ENCODE measurements at places on chromosomes 3 and 15.

- H3K4me1 ChIP-seq: peaks cover 4% of the 10 kb centered on the region
- DNase-seq: no peak
- H3K36me3 ChIP-seq: no peaks in the 10 kb centered on the region
- H3K4me3 ChIP-seq: no peak overlapping the region
Observed at GRCh38 chr3:166283840-166284239, 446.6 kb upstream of the BCHE start.

DNA sequence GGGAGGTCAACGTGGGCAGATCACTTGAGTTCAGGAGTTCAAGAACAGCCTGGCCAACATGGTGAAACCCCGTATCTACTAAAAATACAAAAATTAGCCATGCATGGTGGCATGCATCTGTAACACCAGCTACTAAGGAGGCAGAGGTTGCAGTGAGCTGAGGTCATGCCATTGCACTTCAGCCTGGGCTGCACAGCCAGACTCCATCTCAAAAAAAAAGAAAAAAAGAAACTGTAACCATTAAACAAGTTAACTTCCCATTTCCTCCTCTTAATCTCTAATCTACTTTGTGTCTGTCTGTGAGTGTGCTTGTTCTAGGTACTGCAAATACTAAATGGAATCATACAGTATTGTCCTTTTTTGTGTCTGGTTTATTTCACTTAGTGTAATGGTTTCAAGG is 2.7 kb downstream of the RBM6 start:
- no peaks in the 10 kb centered on the region for H3K36me3 ChIP-seq
- H3K27ac ChIP-seq: no peak overlapping the region
- H3K27me3 ChIP-seq: no peaks in the 10 kb centered on the region
- peaks cover 5% of the 10 kb centered on the region for H3K4me1 ChIP-seq
- DNase-seq: no peak

GRCh38 chr3:149235599-149236424 is 14.2 kb upstream of the CP start:
- DNase-seq: no peak
- H3K4me1 ChIP-seq: no peaks in the 10 kb centered on the region
- no peaks in the 10 kb centered on the region for H3K27me3 ChIP-seq
- no peak overlapping the region for H3K4me3 ChIP-seq

DNA sequence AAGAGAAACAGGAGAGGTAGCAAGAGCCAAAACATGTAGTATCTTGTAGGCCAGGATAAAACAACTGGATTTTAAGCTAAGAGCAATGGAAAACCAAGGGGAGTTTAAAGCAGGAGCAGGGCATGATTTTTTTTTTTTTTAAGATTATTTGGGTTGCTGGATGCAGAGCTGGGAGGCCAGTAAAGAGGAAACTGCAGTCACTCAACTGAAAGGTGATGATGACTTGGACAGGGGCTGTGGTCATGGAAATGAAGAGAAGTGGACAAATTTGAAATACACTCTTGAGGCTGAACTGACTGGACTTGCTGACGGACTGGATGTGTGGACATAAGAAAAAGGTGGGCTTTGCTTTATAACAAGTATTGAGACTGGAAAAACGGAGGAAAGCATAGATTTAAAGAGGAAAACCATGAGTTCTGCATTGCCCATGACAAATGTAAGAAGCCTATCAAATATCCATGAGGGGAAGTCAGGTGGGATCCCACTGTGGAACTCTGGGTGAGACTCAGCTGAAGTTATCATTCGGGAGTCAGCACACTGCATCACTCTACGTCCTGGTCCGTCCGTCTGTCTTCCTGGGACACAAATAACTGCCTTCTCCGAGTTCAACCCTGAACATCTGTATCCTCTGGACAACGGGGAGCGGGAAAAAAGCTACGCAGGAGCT is 688 bp downstream of the XPC start:
- H3K36me3 ChIP-seq: no peaks in the 10 kb centered on the region
- H3K27me3 ChIP-seq: no peaks in the 10 kb centered on the region
- peak overlapping the region; percentile 29 for H3K4me3 ChIP-seq
- H3K27ac ChIP-seq: peak overlapping the region; percentile 93

GRCh38 chr3:139230391-139230790 is 113.4 kb upstream of the MRPS22 start:
- no peak overlapping the region for H3K27ac ChIP-seq
- H3K4me3 ChIP-seq: no peak overlapping the region
- no peaks in the 10 kb centered on the region for H3K36me3 ChIP-seq
- no peak for DNase-seq

GRCh38 chr3:21377071-21377769 is 373.8 kb downstream of the ZNF385D start:
- H3K36me3 ChIP-seq: no peaks in the 10 kb centered on the region
- H3K27ac ChIP-seq: no peak overlapping the region
- no peak for DNase-seq
- H3K27me3 ChIP-seq: no peaks in the 10 kb centered on the region
- no peak overlapping the region for H3K4me3 ChIP-seq

DNA sequence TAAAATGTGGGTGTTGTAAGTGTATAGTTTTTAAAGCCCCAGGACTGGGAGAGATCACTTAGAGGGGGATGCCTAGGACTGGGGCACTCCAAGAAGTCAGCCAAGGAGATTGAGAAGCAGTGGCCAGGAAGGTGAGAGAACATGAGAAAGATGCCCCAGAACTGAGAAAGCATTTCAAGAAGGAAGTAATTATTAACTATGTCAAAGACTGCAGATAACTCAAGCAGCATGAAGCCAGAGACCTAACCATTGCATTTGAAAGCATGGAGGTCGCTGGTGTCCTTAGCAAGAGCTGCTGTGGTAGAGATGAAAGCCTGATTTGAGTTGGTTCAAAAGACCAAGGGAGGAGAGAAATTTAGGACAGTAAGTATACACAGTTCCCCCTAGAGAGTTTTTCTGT is 30.6 kb upstream of the SLC2A2 start:
- H3K27me3 ChIP-seq: no peaks in the 10 kb centered on the region
- H3K36me3 ChIP-seq: no peaks in the 10 kb centered on the region
- DNase-seq: no peak
- H3K27ac ChIP-seq: no peak overlapping the region

DNA sequence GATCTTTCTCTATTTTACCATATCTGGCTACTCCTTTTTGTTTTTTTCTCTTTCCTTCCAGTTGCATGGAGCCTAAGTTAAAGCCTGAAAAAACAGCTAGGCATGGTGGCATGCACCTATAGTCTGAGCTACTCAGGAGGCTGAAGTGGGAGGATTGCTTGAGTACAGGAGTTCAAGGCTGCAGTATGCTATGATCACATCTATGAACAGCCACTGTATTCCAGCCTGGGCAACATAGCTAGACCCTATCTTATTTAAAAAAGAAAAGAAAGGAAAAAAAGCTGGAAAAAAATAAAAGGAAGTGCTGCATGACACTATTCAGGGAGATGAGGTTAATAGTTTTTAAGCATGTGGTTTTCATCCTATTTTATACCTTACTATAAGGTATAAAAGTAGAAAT is 4.0 kb upstream of the SKIL start:
- no peaks in the 10 kb centered on the region for H3K36me3 ChIP-seq
- no peak overlapping the region for H3K4me3 ChIP-seq
- no peak overlapping the region for H3K27ac ChIP-seq
- DNase-seq: no peak

- H3K36me3 ChIP-seq: no peaks in the 10 kb centered on the region
Observed at GRCh38 chr3:126151562-126152302, 28.7 kb downstream of the ALDH1L1 start.

DNA sequence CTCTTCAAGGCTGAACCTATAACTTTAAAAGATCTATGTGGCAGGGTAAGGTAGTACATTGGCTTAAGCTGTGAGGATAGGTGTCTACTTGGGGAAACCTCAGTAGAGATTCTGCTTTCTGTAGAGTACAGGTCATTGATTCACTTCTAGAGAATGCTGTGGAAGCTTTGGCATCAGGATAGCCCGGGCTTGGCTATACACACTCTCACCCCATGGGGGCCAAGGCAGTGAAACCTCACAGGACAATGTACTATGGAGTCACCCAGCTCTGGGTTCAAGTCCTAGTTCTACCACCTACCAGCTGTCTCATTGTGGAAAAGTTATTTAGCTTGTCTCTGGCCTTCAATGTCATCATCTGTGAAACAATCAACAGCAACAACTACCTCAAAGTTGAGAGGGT is 9.0 kb downstream of the MTFMT start:
- H3K27me3 ChIP-seq: no peaks in the 10 kb centered on the region
- DNase-seq: no peak
- no peaks in the 10 kb centered on the region for H3K4me1 ChIP-seq

DNA sequence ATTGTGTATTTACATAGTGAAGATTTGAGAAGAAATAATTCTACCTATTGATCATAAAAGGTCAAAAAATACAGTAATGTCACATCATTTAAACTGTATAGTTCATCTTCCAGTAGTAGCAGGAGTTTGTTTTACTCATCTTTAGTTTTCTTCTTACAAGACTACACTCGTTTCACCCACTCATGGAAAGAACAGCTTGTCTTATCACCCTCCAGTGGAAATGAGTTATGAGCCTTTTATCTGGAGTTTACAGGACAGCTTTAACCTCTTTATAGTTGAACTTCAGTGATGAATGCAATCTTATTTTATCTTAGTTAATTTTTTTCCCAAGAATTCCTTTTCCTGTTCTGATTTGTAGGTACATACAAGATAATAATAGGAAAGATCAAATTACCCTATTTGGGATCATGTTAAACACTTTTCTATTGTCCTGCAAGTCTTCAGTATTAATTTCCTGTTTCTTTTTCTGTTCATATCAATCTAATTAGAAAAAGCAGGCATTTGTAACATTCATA is 36.8 kb downstream of the RBMS3 start:
- H3K27ac ChIP-seq: no peak overlapping the region
- H3K27me3 ChIP-seq: no peaks in the 10 kb centered on the region
- no peak overlapping the region for H3K4me3 ChIP-seq
- no peaks in the 10 kb centered on the region for H3K36me3 ChIP-seq

DNA sequence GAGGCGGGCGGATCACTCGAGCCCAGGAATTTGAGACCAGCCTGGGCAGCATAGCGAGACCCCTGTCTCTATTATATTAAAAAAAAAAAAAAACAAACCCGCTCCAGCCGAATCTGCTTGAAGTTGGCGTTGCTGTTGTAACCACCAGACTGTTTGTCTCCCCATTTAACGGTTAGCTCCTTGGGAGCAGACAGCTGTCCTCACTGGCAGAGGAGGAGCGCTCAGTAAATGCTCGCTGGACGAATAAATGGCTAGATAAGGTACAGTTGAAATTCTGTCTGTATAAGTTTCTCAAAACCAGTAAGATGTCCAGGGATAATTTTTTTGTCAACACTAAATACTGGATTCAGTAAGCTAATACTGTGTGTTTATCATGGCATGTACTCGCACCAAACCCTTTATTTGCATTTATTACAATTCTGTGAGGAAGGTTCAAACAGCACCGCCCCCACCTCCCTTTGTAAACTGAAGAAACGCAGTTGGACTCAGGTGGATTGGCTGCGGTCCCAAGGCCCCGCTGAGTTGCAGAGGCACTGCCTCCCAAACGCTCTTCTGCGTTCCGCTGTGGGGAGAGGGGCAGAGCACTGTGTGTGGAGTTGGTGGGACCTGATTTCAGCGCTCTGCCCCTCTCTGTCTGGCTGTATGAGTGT is 1.1 kb downstream of the RCCD1 start:
- no peak overlapping the region for H3K27ac ChIP-seq
- peaks cover 17% of the 10 kb centered on the region for H3K4me1 ChIP-seq
- DNase-seq: no peak
- H3K36me3 ChIP-seq: no peaks in the 10 kb centered on the region

DNA sequence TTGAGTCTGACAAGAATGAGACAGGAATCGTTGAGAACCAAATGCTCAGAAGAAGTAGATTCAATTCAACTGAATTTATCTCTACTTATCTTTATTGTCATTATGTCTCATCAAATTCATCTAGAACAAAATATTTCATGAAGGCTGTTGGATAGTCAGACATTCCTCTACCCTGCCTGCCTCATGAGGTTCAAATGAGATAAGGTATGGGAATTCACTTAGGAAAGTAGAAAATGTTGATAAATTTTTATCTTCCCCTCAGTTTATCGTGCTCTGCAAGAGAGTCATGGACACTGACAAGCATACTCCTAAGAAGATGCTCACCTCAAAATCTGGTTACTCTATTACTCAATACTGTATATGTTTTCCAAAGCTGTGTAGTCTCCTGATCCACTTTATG is 149.7 kb upstream of the CDIN1 start:
- no peak for DNase-seq
- H3K36me3 ChIP-seq: no peaks in the 10 kb centered on the region
- no peak overlapping the region for H3K27ac ChIP-seq
- H3K4me3 ChIP-seq: no peak overlapping the region
- H3K27me3 ChIP-seq: no peaks in the 10 kb centered on the region

GRCh38 chr3:43817825-43818224 is 127.1 kb downstream of the ABHD5 start:
- H3K4me3 ChIP-seq: no peak overlapping the region
- H3K27ac ChIP-seq: no peak overlapping the region
- no peaks in the 10 kb centered on the region for H3K4me1 ChIP-seq
- H3K27me3 ChIP-seq: peaks cover 4% of the 10 kb centered on the region
- no peak for DNase-seq
- H3K36me3 ChIP-seq: no peaks in the 10 kb centered on the region

DNA sequence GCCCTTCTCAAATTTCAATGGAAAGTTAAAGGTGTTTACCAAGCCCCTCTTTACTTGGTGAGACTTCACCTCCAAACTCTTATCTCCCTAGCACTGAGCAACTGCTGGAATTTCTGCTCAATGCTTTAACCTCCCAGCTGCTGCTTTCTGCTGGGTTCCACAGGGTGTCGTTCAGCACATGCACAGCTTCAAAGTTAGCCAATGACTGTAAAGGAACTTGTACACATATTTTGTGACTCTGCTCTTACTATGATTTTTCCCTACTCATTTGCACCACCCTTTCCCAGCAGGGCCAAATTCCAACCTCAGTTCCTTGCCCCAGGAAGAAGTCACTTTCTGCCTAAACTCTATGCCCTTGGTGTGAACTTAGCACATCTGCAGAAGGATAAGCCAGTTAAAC is 89.7 kb downstream of the ULK4 start:
- no peak overlapping the region for H3K27ac ChIP-seq
- H3K36me3 ChIP-seq: no peaks in the 10 kb centered on the region
- no peak overlapping the region for H3K4me3 ChIP-seq
- H3K27me3 ChIP-seq: no peaks in the 10 kb centered on the region
- no peak for DNase-seq
- no peaks in the 10 kb centered on the region for H3K4me1 ChIP-seq

- H3K4me3 ChIP-seq: no peak overlapping the region
- no peak for DNase-seq
- no peaks in the 10 kb centered on the region for H3K27me3 ChIP-seq
- H3K4me1 ChIP-seq: peaks cover 31% of the 10 kb centered on the region
Observed at GRCh38 chr3:171358881-171359198, 101.4 kb downstream of the TNIK start.

- no peaks in the 10 kb centered on the region for H3K36me3 ChIP-seq
- H3K27me3 ChIP-seq: no peaks in the 10 kb centered on the region
- DNase-seq: no peak
- no peak overlapping the region for H3K27ac ChIP-seq
Observed at GRCh38 chr15:38539008-38539343, 25.6 kb downstream of the RASGRP1 start.

GRCh38 chr15:74129586-74130154 is 716 bp upstream of the ISLR2 start:
- no peak overlapping the region for H3K27ac ChIP-seq
- DNase-seq: no peak
- H3K4me1 ChIP-seq: peaks cover 22% of the 10 kb centered on the region
- H3K27me3 ChIP-seq: peaks cover 86% of the 10 kb centered on the region
- no peaks in the 10 kb centered on the region for H3K36me3 ChIP-seq

GRCh38 chr15:98547275-98547674 is 101.1 kb upstream of the IGF1R start:
- DNase-seq: no peak
- H3K36me3 ChIP-seq: no peaks in the 10 kb centered on the region
- peak overlapping the region; percentile 10 for H3K27ac ChIP-seq
- peaks cover 3% of the 10 kb centered on the region for H3K4me1 ChIP-seq
- H3K27me3 ChIP-seq: peaks cover 34% of the 10 kb centered on the region
- no peak overlapping the region for H3K4me3 ChIP-seq

GRCh38 chr15:41480396-41481140 is 13.1 kb upstream of the ITPKA start:
- peaks cover 30% of the 10 kb centered on the region for H3K4me1 ChIP-seq
- no peak overlapping the region for H3K4me3 ChIP-seq
- H3K36me3 ChIP-seq: peaks cover 5% of the 10 kb centered on the region
- no peak overlapping the region for H3K27ac ChIP-seq
